ENCODE measurements at places on chromosomes 4 and X. TPM values are rescaled to one million over a fixed set of nuclear protein-coding genes. Genes with fewer than 3 reads are reported as not detected.

The LNX1 gene
- 0.51 TPM for total RNA-seq

The UGT2B15 gene
- not detected for total RNA-seq

The FGFBP1 gene
- total RNA-seq, result not detected

The MAGEB17 gene
- total RNA-seq, result not detected

The VEGFD gene
- 2.0 TPM for total RNA-seq

The MAGEB1 gene
- not detected for total RNA-seq

DNA sequence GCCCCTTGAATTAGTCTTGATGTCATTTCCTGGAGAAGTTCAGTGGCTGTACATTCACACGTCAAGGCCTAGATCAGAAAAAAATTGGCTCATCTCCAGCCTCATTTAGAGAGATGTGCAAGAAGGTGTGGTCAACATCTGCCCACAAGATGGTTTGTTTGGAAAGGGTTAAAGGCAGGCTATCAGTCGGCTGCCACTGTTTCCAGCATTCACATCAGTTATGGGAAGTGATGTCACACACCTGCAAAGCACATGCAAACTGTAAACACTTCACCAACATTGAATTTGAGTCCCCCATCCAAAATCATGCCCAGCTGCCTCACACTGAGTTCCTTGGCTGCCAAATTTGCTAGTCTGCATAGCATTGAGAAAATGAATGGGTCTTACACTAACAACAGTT, 498.3 kb upstream of the INTU start:
- DNase-seq, result no peak

DNA sequence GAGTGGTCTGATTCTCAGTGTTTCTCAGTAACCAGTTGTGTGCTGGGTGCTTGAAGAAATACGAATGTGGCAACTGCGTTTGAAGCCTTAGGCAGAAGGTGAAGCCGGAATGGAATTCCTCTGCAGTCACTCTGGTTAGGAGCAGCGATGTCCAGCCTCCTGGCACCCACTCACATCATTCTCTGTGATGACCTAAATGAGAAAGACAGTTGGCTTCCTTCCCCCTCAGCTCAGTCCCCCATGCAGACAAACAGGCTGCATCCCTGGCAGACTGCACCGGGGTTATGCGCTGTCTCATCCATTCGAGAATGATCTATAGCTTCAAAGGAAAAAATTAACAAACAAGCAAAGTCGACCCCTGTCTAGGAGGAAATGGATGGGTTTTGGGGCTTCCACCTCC, 170.1 kb upstream of the SCML1 start:
- no peak for DNase-seq

DNA sequence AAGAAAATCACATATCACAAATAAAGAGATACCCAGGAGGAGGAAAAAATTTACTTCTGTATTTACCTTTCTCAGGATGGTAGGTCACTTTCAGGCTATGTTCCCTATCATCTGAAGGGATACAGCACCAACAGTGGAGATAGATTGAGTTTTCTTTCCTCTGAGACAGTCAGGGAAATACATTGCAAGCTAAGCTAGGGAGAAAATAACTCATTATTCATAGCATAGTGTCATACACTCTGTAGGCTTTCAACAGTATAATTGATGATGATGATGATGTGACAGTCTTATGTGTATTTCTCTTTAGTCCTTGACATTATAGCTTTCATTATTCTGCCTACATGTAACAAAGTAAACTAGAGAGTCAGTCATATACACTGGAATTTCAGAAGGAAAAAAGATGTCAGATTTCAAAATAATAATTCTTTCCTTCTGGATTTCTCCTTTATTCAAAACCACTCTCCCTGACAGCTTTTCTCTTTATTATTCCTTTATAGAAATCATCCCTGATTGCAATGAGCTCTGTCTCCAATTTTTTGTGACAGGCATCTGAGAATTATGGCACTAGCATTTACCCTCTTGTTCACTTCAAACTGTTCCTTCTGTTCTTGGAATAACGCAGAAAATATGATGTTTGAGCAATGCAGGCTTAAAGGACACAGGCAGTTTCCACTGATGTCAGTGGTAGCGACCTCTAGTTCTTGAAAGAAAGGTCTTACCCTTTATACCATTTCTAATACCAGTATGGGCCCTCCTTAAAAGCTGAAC, 169.1 kb upstream of the EPHA5 start:
- no peak for DNase-seq

- no peak for DNase-seq
Measured at GRCh38 chr4:174265916-174266315, 17.6 kb downstream of the FBXO8 start.

- DNase-seq, result peak; percentile 6
Measured at GRCh38 chrX:93673869-93674271, at the start of gene FAM133A. Gene FAM133A (plus strand): TSS chrX:93674206. CDS start chrX:93709420, 35,214 bp downstream.

DNA sequence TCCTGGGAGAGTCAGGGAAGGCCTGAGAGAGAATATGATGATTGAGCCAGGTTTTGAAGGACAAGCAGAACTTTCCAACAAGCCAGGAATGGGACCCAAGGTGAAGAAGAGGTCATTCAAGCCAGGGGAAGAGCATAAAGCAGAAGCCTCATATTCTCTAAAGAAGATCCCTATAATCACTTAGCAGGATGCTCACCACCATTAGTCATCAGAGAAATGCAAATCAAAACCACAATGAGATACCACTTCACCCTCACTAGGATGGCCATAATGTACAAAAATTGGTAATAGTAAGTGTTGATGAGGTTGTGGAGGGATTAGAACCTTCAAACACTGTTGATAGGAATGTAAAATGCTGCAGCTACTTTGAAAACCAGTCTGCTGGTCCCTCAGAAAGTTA, 20.5 kb upstream of the SUPT20HL1 start:
- DNase-seq, result no peak

- DNase-seq, result peak; percentile 61
Measured at GRCh38 chr4:110190249-110190648, 8.2 kb downstream of the ELOVL6 start.

GRCh38 chr4:55398966-55399365, 3.2 kb downstream of the TMEM165 start:
- peak; percentile 46 for DNase-seq

- no peak for DNase-seq
Measured at GRCh38 chr4:4439782-4440181, 52.9 kb downstream of the NSG1 start.

GRCh38 chr4:90207887-90208454, 80.8 kb downstream of the CCSER1 start:
- DNase-seq, result no peak

GRCh38 chr4:146945556-146946374, at the start of gene TTC29:
Gene TTC29 (minus strand): TSS chr4:146945864. CDS start chr4:146939895, 5,969 bp downstream.
- DNase-seq, result peak; percentile 80

Data from fibroblast of lung (primary cell).